ENCODE measurements at places on chromosomes 13 and 19.
A peak's percentile ranks its signal among the peaks of the same experiment; 100 is the strongest.

DNA sequence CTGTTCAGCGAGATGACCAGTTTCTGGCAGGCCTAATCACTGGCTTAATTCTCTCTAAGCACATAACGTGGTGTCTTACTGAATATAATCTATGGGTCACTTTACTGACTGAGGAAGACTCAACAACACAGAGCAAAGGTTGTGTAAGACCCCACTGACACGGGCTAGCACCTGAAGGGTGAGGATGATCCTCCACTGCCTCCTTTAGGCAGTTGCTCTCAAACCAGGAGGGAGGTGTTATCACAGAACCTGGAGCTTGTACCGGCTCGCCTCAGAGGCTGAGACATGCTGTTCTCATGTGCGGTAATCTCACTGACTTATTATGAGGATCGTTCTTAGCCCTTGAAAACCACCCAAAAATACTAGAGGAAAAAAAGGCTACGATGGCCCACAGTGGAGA lies 28.3 kb downstream of the RCBTB2 start:
- no peak for DNase-seq

- DNase-seq: no peak
These were observed 38.4 kb downstream of the DEDD2 start for GRCh38 chr19:42178791-42179674.

- DNase-seq: no peak
These were observed 13.5 kb downstream of the TUBGCP3 start for GRCh38 chr13:112574416-112574815.

DNA sequence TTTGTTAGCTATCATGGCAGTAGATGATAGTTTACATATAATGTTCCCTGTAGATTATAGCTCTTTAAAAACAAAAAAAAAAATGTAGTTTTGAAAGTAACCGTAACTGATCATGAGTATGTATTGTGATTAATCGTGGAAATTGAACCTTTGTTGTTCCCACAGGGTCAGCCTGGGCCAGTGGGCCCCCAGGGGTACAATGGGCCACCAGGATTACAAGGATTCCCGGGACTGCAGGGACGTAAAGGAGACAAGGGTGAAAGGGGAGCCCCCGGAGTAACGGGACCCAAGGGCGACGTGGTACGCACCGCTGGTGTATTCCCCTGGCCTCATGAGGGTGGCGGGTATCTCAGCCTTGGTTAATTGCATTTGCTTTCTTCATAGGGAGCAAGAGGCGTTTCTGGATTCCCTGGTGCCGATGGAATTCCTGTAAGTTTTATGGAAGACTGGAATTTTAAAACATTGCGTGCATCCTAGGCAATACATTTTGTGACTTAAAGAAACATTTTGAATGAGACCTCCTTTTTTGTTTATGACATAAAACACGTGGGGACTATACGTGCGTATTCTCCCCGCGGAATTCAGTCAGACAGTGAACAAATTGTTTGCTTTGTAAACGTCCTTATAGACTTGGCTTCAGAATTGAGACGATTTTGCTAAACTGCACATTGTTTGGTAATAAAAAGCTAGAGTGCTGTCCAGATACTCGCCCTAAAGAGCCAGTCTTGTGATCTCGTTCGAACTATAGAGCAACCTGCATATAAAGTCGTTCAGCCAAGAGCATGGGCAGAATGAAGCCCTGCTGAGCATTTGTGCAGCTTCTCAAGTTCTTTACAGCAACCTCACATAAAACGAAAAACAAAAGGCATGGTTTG lies 117.7 kb downstream of the COL4A2 start:
- DNase-seq: no peak

DNA sequence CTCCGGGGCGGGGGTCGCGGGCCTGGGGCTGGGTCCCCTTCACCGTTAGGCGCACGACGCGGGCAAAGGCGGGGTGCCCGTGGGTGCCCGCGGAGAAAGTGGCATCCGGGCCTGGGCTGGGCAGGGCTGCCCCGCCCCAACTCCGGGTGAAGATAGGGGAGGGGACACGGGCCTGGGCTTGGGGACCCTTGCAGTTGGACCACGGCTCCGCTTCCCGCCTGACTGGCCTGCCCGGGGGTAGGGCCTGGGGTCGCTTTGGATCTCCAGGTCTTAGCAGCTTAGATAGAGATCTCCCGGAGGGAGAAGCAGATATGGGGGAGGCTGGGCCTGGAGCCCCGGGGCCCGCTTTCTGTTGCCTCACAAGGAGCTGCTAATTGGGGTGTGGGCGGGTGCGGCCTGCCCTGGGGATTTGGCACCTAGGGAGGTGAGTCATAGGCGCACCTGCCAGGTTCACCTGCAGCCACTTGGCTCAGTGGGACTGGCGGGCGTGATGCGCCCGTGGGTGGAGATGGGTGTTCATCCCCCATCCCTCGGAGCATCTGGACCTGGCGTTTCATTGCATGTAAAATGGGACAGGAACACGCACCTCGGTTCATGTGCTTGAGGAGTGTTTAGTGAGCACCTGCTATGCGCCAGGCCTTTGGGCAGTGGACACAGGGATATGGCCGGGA lies 585 bp downstream of the MAP1S start:
- DNase-seq: peak; percentile 4

- no peak for DNase-seq
These were observed 1049.0 kb downstream of the OLFM4 start for GRCh38 chr13:54077569-54077968.

- no peak for DNase-seq
These were observed 1.1 kb upstream of the TMTC4 start for GRCh38 chr13:100675661-100676129.

DNA sequence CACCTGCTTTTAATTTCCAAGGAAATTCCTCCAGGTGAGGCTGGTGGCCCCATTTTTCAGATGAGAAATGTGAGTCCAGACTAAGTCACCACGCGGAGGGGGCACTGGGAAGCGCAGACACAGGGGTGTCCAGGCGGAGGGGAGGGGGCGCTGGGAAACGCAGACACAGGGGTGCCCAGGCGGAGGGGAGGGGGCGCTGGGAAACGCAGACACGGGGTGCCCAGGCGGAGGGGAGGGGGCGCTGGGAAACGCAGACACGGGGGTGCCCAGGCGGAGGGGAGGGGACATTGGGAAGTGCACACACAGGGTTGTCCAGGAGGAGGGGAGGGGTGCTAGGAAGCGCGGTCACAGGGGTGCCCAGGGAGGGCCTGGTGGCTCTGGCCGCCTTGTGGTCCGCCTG lies 3.5 kb downstream of the GRK1 start:
- peak; percentile 16 for DNase-seq
